ENCODE measurements at places on chromosomes 7 and 10.

GRCh38 chr10:30467651-30468338, 33.8 kb downstream of the MAP3K8 start:
- DNase-seq: peak; percentile 16

- peak; percentile 79 for DNase-seq
Observed at GRCh38 chr7:118214051-118214832, 10.3 kb upstream of the ANKRD7 start.

DNA sequence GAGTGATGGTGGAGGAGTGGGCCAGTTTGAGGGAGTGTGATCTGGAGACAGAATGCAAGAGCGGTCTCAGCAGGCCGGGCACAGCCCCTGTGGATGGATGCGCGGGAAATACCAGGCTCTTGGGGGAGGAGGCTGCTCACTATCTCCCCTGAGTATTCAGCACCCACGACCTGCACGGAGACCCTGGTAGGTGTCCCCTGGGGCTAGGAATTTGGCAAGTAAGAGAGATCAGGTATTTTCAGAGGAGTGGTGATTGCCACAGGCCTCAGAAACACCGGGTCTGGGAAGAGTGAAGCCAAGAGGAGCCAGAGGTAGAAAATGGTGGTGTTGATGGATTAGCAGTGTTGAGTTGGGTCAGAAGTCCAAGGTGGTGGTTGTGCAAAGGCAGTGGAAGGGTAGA, 426.3 kb downstream of the PAXIP1 start:
- DNase-seq: no peak

- no peak for DNase-seq
Observed at GRCh38 chr10:26169466-26169865, 47.1 kb upstream of the GAD2 start.

GRCh38 chr7:79182283-79182682, 271.2 kb downstream of the MAGI2 start:
- DNase-seq: no peak

DNA sequence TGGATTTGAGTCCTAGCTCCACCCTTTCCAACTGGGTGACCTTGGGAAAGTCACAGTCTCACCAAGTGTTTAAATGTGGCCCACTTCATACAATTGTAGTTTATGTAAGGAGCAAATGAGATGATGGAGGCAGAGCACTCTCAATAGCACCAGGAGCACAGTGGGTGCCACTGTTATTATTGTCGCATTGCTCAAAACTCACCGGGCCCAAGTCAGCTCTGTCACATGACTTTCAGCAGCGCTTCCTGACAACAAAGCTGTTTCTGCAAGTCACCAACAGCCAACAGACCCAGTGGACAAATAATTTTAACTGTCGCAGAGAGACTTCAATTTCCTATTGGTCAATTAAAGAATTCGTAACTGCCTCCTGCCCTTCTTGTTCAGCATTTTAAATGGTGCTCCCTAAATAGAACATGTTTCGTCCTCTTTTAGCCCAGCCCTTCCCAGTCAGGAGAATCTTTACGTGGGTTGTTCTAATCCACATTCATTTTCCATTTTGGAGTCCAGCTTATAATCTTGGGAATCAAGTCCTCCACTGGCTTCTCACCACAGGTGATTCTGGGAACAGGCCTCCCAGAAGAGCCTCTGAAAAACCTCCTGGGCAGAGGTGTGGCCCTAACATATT, 415.6 kb upstream of the NPVF start:
- DNase-seq: no peak

- no peak for DNase-seq
Observed at GRCh38 chr10:132548869-132549268, 11.3 kb downstream of the INPP5A start.

GRCh38 chr7:46625032-46625431, 704.0 kb upstream of the IGFBP3 start:
- no peak for DNase-seq

GRCh38 chr7:155860461-155860839, 48.2 kb upstream of the SHH start:
- DNase-seq: no peak

- DNase-seq: peak; percentile 81
Observed at GRCh38 chr7:100088621-100089457, at the start of gene COPS6. TSS of gene COPS6 (plus strand) at chr7:100088969. CDS start at chr7:100088991, 22 bp downstream.

DNA sequence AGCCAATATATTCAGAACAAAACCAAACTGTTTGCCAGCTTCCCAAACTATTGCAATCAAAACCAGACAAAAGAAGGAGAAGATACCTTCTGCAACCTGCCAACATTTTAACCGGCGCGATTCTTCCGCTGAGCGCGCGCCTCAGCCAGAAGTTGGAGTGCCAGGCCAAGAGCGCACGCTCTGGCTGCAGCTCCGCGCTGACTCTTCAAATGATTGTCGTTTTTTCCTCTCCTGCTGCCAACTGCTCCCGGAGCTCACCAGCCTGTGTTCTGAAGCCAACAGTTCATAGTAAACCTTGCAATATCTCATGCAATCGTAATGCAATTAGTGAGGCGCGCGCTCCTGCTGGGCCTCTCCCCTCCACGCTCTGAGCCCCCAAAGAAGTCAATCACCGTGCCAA, 259.7 kb upstream of the MGMT start:
- no peak for DNase-seq

DNA sequence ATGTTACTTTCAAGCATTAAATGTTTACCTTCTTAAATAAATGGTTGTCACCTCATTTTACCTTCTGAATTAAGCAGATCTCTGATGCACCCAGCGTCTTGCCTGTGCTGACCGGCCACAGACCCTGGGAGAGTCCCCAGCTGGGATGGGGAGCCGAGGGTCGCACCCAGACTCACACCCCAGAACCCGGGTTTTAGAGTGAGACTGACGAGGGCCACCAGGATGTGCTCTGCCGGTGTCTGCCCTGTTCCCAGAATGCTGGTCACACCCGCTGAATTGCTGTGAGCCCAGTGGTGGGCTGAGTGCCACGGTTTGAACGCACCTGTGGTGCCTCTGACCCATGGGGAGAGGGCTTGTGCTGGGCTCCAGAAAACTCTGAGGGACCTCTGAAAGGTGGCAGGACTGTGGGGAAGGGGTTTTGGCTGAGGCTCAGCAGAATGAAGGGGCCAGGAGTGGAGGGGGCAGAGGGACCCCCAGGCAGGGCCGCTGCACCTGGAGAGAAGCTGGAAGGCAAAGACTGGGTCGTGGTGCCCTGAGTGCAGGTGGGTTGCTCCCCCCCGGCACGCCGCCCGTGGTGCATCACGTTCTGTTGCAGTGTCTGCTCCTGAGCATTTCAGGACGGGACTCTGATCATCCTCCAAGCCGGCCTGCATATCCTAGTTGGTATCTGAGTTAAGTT, 39.2 kb downstream of the INPP5A start:
- no peak for DNase-seq

DNA sequence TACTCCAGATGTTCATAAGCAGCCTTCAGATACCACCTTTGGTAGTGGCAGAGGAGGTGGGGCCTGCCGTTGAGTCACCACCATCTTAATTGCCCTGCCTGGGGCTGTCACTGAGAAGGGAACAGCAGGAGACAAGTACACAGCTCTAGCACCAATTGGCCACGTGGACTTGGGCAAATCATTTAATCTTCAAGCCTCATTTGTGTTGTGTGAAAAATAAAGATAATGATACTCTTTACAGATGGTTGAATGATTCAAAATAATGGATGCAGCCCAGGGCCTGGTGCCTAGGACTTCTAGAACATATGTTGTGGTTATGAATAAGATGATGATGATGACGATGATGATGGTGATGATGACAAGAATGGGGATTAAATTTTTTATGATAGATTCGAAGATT, 111.9 kb upstream of the ADAM12 start:
- no peak for DNase-seq

- DNase-seq: no peak
Observed at GRCh38 chr7:79199961-79200360, 253.5 kb downstream of the MAGI2 start.

DNA sequence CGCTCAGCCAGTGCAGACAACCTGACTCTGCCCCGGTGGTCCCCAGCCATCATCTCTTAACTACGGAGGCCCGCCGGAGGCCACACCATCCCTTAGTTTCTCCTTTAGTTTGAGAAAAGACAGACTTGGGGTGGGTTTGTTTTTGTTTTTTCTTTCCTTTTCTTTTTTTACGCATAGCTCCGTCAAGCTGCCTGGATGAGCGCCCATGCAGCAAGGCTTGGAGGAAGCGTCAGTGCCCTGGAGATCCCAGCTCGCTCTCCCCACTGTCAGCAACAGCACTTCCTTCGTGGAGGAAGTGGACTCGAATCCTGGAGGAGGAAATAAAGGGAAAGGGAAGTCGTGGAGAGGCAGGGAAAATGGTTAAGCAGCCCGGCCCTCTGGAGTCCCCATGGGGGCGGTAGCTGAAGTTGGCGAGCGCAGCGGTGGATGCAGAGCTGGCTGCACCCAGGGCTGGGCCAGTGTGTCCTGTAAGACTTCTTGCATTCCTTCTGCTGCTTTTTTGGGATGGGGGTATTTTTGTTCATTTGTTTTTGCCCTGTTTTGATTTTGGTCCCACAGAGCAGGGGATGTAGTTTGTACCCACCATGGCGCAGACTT, 35.9 kb upstream of the GJD4 start:
- DNase-seq: no peak

DNA sequence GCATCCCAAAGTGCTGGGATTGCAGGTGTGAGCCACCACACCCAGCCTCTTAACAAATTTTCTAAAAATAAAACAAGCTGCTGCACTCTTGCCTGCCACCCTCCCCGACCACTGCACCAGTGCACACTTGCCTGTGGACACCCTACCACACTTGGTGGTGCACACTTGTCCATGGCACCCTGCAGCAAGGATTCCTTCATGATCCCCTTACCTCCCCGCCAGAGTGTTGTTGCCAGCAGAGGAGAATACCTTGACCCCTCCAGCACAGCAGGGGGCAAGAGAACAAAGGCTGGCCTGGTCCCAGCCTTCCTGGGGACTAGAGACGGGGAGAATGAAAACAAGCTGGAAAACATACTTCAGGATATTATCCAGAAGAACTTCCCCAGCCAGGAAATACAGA, 65.9 kb upstream of the KCND2 start:
- no peak for DNase-seq

DNA sequence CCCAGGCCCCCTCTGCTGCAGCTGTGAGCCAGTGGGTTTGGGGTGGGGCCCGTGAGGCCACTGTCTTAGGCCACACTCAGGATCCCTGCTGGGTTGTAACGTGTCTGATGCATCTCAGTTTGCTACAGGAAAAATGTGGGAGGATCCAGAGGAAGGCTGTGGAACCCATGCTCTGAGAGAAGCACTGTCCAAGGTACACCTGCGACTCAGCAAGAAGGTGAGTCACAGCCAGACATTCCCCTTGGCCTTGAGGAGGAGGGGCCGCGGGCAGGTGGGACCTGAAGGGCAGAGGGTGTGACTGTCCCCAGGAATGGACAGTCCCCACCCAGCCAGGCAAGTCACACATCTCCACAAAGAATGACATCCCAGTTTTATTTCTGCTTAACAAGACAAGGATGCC, 27.8 kb upstream of the C10orf120 start:
- DNase-seq: no peak

- no peak for DNase-seq
Observed at GRCh38 chr10:633279-634245, 55.9 kb downstream of the DIP2C start.

DNA sequence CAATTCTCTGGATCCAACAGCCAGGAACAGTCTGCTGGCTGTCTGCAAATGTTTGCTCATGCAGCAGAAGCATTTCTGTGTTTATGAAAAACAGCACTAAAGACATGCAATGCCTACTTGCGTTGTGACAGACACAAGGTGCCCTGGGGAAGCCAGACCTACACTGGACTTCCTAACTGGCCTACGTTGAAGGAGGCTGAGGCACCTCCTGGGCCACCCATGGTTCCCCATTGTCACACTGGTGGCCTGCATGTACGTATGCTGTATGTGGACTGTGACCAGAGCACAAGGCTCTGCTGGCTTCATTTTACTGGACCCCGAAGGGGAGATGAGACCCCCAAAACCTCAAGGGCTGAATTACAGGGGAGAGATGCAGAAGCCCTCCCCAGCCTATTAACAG, 27.7 kb downstream of the PSAP start:
- no peak for DNase-seq

DNA sequence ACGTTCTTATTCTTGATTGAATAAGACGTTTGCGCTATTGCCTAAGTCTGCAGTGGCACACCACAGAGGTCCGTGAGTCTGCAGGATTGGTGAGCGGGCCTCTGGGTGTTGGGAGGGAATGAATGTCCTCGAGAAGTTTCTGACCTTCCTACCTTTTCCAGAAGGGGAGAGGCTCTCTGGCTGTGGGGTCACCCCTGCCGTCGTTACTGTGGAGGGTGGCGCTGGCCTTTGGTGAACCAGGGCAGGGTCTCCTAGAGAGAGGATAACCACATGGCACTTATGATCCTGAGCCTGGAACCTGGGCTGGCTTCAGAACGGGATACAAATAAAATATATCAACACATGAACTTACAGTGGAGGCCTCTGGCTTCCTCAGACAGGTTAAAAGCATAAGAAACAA, 13.8 kb downstream of the IL15RA start:
- DNase-seq: no peak

GRCh38 chr7:46775776-46776175, 806.1 kb downstream of the TNS3 start:
- DNase-seq: no peak

DNA sequence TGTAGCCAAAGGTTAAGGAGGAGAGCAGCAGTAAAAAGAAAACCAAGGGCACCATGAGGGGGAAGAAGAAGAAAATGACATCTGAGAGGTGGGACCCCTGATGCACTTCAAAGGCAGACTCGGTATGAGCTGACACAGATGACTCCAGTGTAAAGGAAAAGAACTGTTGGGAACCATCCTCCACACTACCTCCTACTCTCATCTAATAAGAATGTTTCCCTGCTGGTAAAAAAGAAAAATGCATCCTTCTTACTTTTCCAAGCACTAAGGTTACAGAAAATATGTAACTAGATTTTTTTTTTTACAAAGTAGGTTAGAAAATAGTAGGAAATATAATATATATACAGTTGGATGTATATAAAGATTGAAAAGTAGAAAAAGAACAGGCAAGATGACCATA, 16.9 kb downstream of the TAS2R41 start:
- no peak for DNase-seq

- no peak for DNase-seq
Observed at GRCh38 chr7:1200045-1200444, 32.6 kb upstream of the UNCX start.

DNA sequence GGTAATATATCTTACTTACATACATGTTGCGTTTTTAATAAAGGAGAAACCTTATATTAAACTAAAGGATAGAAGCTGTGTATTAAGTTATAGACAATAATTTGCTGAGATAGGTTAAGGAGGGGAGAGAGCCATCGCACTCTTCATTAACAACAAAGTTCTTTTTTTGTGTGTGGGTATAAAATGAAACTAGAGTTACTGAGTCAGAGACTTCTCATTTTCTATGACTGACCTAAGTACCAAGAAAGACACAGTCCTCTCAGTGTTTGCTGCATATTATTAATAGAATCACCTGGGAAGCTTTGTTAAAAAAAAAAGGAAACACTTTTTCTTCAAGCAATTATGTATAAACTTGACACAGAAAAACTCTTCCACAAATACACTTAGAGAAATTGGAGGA, 31.4 kb downstream of the FEZF1 start:
- no peak for DNase-seq

GRCh38 chr7:120060875-120061274, 212.1 kb upstream of the KCND2 start:
- DNase-seq: no peak

Measured in memory B cell (primary cell).